AG04449 (cell line): ENCODE measurements at places on chromosomes 7 and 10.

GRCh38 chr7:137245890-137246289 is 97.6 kb downstream of the PTN start:
- peak; percentile 2 for DNase-seq

DNA sequence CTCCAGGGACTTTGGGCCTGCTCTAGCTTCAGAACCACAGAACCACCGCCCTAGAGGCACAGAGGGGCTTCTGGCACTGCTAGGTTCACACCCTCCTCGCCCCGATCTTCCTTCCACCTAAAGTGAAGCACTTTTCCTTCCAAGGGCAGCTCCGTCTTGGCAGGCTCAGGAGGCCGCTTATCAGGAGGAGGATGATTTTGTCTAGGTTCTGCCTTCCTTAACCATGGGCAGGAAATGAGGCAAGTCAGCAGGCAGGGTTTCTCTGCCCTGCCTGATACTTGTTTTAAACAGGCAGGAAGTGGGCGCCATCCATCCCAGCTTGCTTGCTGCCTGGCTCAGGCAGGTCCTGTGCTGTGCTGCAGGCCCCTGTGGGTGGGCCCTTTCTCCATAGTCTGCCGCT is 8.3 kb upstream of the ATP6V0E2 start:
- DNase-seq, result no peak

DNA sequence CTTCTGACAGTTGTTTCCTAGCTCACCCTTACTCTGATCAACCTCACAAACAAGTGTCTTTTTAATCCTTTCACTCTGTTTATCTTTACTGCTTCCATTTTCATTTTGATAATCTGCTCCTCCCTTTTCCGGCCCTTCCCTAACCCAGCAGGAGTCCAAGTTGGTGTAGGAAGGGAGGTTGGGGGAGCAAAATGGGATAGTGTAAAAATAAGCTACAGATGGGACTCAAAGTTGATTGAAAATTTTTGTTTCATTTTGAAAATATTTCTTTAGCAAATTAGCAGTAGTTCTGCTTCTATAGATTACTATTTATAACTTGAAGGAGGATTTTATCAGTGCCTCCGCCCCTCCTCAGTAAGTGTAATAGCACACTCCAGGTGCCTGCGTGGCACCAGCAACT is 112.0 kb downstream of the WNT2 start:
- DNase-seq, result no peak

DNA sequence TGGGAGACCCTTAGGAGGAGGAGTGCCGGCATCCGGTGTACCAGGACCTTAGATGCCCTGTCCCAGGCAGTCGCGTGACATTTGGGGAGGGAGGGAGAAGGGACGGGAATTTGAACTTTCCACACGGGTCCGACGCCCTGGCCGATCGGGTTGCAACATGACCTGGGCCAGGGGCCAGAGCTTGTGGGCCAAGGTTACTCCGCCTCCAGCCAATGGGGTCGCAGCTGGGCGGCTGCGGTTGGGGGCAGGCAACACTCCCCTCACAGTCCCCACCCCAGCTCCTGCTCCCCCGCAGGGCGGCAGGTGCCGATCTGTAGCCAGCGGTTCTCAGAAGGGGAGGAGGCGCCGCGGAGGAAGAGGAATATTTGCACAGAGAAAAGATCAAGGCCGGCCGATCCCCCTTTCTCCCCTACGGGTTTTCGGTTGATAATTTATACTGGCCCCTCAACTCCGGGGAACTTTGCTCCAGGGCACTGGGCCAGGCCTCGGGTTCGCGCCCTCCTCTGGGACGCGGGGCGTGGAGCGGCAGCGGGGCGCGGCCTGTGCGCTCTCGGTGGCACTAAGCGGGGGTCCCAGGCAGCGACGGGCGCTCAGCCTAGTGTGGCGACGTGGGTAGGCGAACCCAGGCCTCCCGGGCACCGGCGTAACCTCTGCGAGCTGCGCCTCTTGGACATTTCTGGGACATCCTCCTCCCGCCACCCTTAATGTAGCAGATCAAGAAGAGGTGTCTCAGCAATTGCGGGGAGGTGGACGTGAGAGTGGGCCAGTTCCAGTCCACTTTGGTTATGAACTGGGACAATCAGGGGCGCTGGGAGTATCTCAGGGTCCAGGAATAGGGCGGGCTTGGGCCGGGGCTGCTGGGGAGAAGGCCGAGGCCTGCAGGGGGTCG is 1.2 kb downstream of the MLXIPL start:
- DNase-seq, result no peak

GRCh38 chr7:157360483-157361025 is 23.8 kb downstream of the DNAJB6 start:
- DNase-seq, result no peak

GRCh38 chr10:29857843-29858701 is 201.3 kb downstream of the JCAD start:
- peak; percentile 23 for DNase-seq

GRCh38 chr10:19549503-19549902 is 266.7 kb upstream of the PLXDC2 start:
- DNase-seq, result no peak
